DMS 273 treated with DMSO at 0.1 percent for 48 hours (cell line): ENCODE measurements at places on chromosomes 4 and X.

GRCh38 chr4:7652451-7652881 lies 217.7 kb upstream of the PSAPL1 start:
- no peak for DNase-seq

- DNase-seq, result no peak
Observed at GRCh38 chr4:37486166-37486565, 200.0 kb downstream of the RELL1 start.

DNA sequence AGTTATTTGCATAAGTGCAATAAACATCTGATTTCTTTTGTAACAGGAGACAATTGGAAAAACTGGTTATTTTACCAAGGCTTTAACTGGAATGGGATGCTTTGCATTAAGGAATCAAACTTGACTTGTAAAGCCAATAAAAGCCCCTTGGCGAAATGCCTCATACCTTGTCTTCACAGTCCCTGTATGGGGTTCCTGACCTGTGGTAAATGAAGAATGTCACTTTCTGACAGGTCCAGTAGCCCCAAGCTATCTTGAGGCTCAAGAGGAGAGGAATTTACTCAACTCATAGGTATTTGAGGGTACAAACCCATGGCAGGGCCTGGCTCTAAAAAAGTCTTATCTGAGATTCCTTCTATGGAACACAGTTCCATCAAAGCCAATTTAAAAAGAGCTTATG lies 78.0 kb downstream of the ACOX3 start:
- DNase-seq, result no peak

- DNase-seq, result no peak
Observed at GRCh38 chr4:26207631-26208030, 113.2 kb upstream of the RBPJ start.

GRCh38 chr4:89410687-89411086 lies 103.1 kb upstream of the GPRIN3 start:
- DNase-seq, result no peak

GRCh38 chr4:81505004-81505598 lies 33.4 kb upstream of the RASGEF1B start:
- DNase-seq, result no peak

GRCh38 chr4:92658318-92658717 lies 354.6 kb downstream of the GRID2 start:
- DNase-seq, result no peak

GRCh38 chr4:157425897-157426296 lies 205.4 kb downstream of the GRIA2 start:
- no peak for DNase-seq

GRCh38 chr4:186695392-186695791 lies 28.3 kb downstream of the FAT1 start:
- no peak for DNase-seq

GRCh38 chrX:2504706-2505332 lies 4.0 kb upstream of the DHRSX start:
- no peak for DNase-seq

DNA sequence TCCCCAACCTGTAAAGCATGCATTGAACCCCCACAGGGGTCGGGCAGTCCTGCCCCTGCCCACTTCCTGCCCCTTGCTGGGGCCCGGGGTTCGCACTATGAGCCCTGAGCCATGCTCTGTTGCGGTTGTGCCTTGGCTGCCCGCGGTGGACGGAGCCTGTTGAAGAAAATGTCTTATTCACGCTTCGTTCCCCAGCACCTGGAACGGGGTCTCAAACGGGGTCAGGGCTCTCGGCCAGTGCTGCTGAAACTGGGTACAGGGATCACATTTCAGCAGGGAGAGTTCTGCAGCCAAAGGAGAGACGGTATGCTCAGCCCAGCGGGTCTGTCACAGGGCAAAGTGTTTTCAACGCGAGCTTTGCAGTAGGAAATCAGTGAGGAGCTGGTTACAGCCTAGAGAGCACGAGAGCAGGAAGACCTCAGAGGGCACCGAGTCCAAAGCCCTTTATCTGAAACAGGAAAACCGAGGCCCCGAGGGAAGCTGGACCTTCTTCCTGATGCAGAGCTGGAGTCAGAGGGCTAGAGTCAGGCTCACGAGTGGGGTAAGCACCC lies 46.3 kb upstream of the AFAP1 start:
- DNase-seq, result no peak

- no peak for DNase-seq
Observed at GRCh38 chrX:99722094-99722493, 688.0 kb downstream of the PCDH19 start.

DNA sequence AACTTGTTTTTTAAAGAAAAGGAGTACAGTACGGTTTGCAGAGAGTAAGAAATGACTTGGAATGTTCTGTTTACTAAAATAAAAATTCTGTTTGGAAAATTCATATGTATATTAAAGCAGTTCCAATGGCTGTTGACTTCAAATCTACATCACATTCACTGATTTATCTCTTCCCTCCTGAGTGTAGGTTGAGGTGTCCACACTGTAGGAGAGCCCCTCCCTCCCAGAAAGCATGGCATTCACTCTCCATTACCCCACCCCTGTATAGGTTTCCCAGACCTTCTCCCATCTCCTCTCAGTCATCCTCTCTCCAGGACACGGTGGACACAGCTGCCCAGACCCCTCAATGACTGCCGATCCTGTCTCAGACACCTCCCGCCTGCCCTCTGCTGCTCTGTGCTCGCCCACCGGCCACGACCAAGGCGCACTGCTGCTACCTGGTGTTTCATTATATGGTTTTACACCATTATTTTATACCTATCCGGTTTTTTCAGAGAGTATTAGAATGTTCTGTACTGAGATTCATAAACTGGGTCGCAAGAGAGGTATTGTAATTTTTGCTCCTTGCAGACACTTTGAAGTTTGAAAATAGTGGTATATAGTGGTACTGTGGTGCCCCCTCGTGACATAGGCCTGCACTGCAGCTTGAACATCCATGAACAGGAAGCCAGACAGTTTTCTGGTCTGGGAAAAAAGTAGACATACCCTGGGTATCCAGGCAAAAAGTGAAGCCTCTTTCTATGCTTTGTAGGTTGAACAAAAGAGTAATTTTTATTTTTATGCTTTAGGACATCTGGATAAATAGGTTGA lies 38.8 kb upstream of the BEX4 start:
- DNase-seq, result peak; percentile 35

GRCh38 chr4:79455216-79455615 lies 47.2 kb upstream of the GK2 start:
- DNase-seq, result no peak

- no peak for DNase-seq
Observed at GRCh38 chrX:131816551-131817136, 206.5 kb upstream of the STK26 start.

DNA sequence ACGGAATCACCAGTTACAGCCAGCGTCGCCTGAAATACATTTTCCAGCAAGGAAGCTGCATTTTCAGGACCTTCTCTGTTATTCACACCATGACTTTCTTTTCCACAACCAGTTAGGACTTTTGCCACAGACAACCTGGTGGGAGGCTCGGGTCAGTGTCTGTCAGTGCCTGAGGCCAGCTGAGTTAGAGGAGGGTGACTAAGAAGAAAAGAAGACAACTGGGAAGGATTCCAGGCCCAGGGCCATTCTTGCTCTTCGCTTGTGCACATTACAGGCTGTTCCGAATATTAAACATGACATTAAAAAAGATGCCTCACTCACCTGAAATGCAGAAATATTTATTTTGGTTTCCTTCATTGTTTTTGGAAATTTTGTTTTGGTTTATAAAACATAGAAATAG lies 21.4 kb upstream of the CENPU start:
- DNase-seq, result no peak

GRCh38 chr4:154119317-154119716 lies 330.4 kb upstream of the SFRP2 start:
- DNase-seq, result no peak

DNA sequence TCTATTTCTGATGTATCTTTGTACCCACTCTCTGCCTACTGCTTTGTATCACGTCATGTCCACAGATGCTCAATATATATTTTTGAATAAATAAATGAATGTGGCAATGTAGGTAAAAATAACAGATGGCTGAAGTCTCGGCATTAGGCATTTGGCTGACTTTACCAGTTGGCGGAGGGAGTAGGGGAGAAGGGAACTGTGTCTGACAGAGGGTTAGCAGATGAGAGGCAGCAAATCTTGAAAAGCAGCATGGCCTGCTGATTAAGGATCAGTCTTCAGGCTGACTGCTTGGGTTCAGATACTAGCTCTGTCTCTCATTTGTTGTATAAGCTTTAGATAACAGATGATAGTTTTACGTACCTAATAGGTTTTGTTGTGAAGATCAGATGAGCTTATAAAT lies 31.9 kb upstream of the RASGEF1B start:
- peak; percentile 71 for DNase-seq

- no peak for DNase-seq
Observed at GRCh38 chr4:186727977-186728519, 4.4 kb upstream of the FAT1 start.

DNA sequence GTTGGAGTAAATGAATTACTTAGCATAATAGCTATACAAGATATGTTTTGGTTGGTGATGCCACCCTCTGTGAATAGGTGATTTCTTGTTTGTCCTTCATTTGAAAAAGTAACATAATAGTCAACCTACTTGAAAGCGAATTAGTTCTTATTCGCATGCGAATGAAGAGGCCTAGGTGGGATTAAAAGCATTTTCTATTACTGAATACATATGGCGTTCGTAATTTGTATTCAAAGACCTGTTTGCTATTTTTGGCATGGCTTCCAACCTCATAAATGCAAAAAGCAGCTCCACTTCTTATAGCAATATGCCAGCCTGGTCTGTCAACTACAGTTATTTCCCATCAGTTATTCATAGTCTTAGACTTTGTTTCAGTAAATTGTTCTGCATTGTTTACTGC lies 261.3 kb downstream of the TENM3 start:
- DNase-seq, result peak; percentile 26

DNA sequence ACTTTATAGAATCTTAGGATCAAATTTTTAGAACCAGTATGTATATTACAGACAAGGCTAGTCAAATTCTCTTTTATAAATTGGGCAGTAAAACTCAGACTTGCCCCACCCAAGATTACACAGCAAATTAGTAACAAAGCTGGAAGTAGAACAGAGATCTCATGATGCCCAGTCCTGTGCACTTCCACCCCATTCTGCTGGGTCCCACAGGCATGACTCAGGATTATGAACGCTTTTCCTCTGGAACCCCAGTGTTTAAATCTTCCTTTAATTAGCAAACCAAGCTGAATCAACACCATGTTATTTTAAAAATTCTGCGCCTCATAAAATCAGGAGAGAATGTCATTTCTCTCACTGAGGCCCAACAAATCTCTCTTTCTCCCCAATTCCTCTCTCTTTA lies 1.5 kb upstream of the IL13RA2 start:
- DNase-seq, result no peak

DNA sequence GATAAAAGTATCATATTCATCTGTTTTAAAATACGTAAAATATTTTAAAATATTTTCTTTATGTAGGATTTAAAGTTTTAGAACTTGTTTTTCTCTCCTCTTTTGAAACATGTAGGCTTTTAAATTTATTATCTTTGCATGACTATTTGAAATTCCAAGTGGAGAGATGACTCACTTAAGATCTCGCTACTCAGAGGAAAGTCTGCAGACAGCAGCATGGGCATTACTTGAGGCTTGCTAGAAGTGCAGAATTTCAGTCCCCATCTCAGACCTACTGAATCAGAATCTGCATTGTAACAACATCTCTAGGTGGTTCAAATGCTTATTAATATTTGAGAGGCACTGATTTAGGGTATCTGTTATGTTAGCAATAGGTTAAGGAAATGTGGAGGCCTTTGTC lies 225.7 kb upstream of the ARX start:
- DNase-seq, result no peak

GRCh38 chrX:39716401-39716800 lies 381.4 kb downstream of the BCOR start:
- DNase-seq, result no peak

DNA sequence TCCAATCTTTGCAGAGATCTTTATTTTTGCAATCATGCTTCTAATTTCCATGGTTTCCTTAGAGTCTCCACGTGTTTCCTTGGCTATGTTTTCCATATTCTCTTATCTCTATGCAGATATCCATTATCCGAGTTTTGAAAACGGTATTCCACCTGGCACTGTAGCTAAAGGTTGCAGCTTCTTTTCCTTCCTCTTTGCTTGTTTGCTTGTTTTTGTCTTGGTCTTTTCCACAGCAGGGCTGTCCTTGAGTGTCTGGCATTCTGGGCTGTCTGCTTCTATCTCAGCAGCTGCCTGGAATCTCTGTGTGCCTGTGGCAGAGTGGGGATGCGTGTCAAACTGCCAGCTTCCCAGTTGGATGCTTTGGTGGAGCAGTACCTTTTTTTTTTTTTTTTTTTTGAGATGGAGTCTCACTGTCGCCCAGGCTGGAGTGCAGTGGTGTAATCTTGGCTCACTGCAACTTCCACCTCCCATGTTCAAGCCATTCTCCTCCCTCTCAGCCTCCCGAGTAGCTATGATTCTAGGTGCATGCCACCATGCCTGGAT lies 46.9 kb downstream of the WFS1 start:
- no peak for DNase-seq

DNA sequence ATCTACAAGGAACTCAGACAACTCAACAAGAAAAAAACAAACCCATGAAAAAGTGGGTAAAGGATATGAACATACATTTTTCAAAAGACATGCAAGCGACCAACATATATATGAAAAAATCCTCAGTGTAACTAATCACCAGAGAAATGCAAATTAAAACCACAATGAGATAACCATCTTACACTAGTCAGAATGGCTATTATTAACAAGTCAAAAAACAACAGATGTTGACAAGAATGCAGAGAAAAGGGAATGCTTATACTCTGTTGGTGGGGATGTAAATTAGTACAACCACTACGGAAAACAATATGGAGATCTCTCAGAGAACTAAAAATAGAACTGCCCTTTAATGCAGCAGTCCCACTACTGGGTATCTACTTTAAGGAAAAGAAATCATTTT lies 12.1 kb downstream of the NIPAL1 start:
- no peak for DNase-seq

DNA sequence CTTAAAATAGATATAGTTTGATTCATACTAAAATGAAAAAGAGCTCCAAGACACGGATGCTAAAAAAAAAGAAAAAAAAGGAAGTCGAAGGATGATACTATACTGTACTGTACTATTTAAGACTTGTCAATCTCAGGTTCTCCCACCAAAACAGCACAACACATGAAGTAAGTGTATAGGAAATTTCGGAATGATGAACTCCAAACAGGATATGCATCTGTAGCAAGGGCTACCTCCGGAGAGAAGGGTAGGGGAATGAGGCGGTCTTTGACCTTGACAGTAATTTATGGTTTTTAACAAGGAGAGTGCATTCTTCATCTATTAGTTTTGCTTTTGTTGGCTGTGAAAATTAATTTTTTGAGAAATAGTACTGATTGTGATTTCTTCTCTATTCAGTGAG lies 541 bp upstream of the FIP1L1 start:
- DNase-seq, result no peak

DNA sequence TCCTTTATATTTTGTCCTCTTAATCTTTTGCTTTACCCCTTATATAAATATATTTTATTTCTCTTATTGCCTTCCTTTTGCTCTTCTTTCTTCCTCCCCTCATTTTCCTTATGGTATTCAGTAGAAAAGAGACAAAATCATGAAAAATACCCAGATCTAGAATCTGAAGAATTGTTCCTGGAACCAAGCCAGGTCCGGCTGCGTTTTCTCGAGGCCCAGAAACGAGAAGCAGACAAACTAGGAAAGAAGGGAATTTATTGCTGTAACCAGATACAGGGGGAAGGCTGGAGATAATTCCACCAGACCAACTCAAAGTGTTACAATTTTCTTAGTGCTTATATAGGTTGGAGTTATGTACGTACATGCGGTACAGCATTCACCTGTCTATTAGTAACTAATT lies 328.7 kb downstream of the GABRG1 start:
- no peak for DNase-seq
